ENCODE measurements at places on chromosomes 6 and 20. TPM values are rescaled to one million over a fixed set of nuclear protein-coding genes. Genes with fewer than 3 reads are reported as not detected.

ARG1 gene
- not detected for total RNA-seq

PRSS16 gene
- not detected for total RNA-seq

HSPA12B gene
- total RNA-seq = not detected

FNDC1 gene
- total RNA-seq = 0.23 TPM

EMILIN3 gene
- total RNA-seq = not detected

YWHAB gene
- 80.0 TPM for total RNA-seq

PKIB gene
- total RNA-seq = 0.45 TPM

HTR1B gene
- not detected for total RNA-seq

ARHGAP40 gene
- total RNA-seq = not detected

MAS1 gene
- not detected for total RNA-seq

PHACTR1 gene
- total RNA-seq = 0.08 TPM

FAM209B gene
- not detected for total RNA-seq

USP49 gene
- 1.8 TPM for total RNA-seq

FAM83C gene
- total RNA-seq = not detected

CCDC170 gene
- 0.23 TPM for total RNA-seq

RBPJL gene
- not detected for total RNA-seq

ULBP2 gene
- 1.9 TPM for total RNA-seq

ADTRP gene
- 2.0 TPM for total RNA-seq

SLC35F1 gene
- not detected for total RNA-seq

RALGAPA2 gene
- 4.1 TPM for total RNA-seq

PLA2G7 gene
- not detected for total RNA-seq

VPS16 gene
- total RNA-seq = 66.8 TPM

ZNF334 gene
- total RNA-seq = 1.3 TPM

NOX3 gene
- not detected for total RNA-seq

PKIG gene
- total RNA-seq = 110 TPM

All from smooth muscle cell of the coronary artery (primary cell).